Kasumi-1 (cell line): ENCODE measurements at places on chromosomes 4 and X.

- DNase-seq: peak; percentile 100
Measured at GRCh38 chr4:53717064-53717549, 125.8 kb upstream of the LNX1 start.

- DNase-seq: no peak
Measured at GRCh38 chr4:10762561-10762960, 78.0 kb upstream of the CLNK start.

DNA sequence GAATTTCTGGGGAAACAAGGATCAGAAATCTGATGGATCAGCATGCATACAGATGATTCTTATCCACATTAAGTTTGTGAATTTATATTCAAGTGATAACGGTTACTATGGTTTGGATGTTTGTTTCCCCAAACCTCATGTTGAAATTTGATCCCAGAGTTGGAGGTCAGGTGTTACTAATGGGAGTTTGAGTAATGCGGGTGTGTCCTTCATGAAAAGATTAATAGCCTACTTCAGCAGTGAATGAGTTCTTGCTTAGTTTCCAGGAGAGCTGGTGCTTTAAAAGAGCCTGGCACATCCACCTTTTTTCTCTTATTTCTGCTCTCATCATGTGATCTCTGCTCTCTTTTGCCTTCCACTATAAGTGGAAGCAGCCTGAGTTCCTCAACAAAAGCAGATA, 712.4 kb downstream of the IL1RAPL1 start:
- no peak for DNase-seq

GRCh38 chr4:69708211-69708610, 52.2 kb downstream of the SULT1B1 start:
- no peak for DNase-seq
